Smooth muscle cell of the brain vasculature (primary cell): ENCODE measurements at places on chromosomes 4 and X.

DNA sequence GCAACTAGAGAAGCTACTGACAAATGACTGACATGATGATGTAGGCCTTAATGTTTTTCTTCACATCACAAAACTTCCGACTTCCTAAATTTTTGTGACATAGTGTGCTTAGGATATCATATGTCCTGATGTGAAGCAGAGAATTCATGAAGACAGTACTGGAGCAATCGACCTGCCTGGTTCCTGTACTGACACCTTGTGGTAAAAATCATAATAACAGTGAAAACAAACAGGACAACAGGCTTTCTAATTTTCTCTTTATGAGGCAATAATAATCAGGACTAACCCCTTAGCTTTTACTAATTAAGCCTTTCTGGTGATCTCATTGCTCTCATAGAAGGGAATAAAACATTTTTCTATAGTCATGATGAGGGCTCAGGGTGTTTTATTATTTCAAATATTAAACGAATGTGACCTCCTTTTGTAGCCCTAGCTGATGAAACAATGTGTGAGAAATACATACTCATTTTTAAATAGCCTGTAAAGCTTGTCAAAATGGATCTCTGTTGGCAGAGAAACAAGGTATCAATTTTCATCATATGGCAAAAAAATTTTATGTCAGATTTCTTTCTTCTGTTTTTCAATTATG lies 158.4 kb downstream of the TENT5D start:
- DNase-seq, result no peak

DNA sequence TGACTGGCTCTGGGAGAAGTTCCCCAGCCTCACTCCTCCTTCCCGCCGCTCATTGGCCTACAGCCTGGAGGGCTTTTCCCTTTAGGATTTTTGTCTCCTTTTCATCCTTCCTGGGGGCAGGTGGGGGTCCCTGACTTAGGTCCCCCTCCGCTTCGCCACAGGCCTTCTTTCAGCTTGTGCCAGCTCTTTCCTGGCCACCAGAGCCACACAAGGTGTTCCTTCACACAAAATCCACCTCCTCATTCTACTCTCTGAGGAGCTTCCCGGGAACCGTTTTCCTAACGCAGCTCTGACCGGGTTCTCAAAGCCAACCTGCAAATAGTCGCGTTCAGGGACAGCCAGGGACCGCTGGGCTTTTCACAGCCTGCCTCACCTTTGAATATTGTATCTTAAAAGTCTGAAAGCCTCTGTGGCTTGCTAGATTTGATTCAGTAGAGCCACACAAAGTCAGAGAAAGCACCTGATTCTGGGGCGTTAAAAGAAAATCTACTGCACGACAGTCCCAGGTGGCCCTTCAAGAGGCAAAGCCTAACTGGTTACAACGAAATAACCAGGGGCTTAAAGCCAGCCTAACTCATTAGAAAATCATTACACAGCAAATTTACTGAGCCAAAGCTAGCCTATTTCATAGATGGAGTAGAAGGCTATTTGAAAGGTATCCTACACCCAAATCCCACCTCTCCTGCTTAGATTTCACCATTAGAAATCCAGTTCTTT lies 731 bp upstream of the GPC3 start:
- peak; percentile 2 for DNase-seq

GRCh38 chrX:104647084-104647483 lies 81.1 kb downstream of the IL1RAPL2 start:
- DNase-seq, result no peak

GRCh38 chr4:17544205-17544604 lies 29.2 kb downstream of the CLRN2 start:
- no peak for DNase-seq

- no peak for DNase-seq
Observed at GRCh38 chr4:183321516-183321915, 710 bp downstream of the CLDN24 start.
